ENCODE measurements at places on chromosomes 7 and 10.
A peak's percentile ranks its signal among the peaks of the same experiment; 100 is the strongest.

DNA sequence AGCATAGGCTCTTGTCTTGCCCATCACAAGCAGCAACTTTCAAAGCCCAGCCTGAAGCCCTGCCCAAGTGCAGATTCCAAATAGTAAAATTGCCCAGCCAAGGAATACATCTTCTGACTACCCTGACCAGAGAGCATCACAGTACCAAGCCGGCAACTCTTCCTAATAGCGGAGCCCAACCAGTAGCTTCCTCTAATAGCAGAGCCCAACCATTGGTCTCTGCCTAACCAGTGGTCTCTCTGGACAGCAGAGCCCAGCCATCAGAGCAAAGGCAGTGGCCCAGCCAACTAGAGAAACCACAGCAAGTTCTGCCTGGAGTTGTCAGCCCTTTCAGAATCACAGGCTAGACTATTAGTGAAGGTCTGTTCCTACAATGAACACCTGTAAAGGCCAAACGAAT, 285.6 kb downstream of the HGF start:
- DNase-seq = no peak

DNA sequence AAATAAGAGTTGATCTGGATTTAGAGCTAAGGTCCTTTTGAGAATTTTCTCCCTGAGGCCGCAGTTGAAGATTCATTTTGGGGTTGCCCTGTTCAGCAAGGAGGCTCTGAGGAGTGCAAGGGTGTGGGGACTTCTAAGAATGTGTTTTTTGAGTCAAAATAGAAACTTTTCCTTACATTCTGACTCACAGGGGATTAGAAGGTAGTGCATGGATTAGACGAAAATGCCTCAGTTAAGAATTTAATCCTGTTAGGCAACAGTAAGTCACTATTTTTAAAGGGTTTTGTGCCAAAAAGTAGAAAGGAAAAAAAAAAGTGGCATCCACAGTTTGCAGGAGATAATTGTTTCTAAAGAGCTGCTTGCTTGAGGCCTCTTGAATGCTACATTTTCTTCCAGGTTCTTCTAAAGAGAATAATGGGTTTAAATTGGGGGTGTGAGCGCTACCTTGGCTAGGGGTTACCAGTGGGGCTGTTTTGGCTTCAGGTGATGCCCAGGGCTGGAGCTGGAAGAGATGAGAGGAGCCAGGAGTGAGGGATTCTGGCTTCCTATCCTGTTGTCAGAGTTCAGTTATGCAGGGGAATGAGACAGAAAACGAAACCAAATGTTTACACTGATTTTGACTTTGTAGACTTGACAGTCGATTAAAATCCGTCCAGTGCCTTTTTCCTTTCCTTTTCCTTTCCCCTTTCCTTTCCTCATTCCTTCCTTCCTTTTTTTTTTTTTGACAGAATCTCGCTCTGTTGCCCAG, 52.9 kb downstream of the BAMBI start:
- DNase-seq = no peak

DNA sequence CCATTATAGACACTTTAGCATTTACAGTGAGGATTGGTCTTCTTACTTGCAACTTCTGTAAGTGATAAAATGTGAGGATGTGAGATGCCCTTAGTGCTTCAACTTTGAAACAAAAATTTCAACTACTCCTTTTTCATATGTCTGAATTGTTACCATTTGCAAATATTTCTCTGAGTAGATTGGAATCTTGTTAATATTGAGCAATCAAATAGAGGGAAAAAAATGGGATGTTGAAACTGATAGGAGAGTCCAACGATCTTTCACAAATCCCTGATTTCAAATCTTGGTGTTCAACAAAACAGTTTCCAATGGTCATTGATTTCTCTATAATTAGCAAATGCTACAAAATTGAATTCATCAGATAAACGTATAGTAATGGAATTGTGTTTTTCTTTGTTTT, 5.5 kb upstream of the SNX10 start:
- no peak for DNase-seq

- DNase-seq = no peak
Measured at GRCh38 chr7:86914551-86914950, 144.9 kb downstream of the ELAPOR2 start.

- no peak for DNase-seq
Measured at GRCh38 chr10:13089345-13089744, 10.6 kb upstream of the OPTN start.

- no peak for DNase-seq
Measured at GRCh38 chr7:89800761-89801160, 353.5 kb upstream of the STEAP1 start.

DNA sequence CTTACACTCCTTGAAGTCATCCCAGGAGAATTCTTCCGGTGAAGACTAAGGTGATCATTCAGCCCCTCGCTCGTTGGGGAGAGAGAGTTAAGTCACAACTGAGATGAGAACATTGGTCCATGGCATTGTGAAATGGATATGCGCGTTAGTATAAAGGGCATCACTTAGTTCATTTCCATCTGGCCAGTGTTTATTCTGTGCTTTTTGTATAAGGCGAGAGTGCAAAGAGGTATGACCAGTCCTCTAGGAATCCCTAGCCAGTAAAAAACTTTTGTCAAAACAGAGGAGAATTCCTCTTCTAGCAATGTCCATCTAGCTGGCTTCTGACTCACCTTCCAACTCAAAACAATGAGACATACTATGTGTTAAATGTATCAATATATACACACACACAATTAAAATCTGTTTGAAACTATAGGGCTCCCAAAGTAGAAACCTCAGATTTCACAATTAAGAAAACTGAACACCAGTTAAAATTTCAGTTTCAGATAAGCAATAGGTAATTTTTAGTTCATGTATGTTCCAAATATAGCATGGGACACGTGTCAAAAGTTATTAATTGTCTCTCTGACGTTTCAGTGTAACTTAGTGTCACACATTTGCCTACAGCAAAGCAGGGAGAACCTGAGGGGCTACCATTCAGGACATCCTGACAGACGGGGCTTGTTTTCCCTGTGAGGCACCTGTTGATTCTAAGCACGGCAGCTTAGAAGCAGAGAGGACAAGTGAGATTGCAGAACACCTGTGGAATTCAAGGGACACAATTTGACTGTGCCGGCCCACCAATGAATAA, 158.9 kb downstream of the KLF6 start:
- DNase-seq = no peak

- DNase-seq = no peak
Measured at GRCh38 chr7:95276114-95276513, 48.2 kb downstream of the PON1 start.

GRCh38 chr10:97573672-97574071, 1.1 kb downstream of the ANKRD2 start:
- no peak for DNase-seq

- no peak for DNase-seq
Measured at GRCh38 chr7:14104861-14105260, 115.4 kb upstream of the ETV1 start.

- DNase-seq = no peak
Measured at GRCh38 chr7:74306730-74307469, 17.7 kb downstream of the CLIP2 start.

- DNase-seq = no peak
Measured at GRCh38 chr10:101901340-101901739, 57.7 kb upstream of the KCNIP2 start.

GRCh38 chr7:46663025-46663424, 742.0 kb upstream of the IGFBP3 start:
- no peak for DNase-seq

GRCh38 chr7:121916211-121916610, 43.2 kb downstream of the PTPRZ1 start:
- DNase-seq = no peak

DNA sequence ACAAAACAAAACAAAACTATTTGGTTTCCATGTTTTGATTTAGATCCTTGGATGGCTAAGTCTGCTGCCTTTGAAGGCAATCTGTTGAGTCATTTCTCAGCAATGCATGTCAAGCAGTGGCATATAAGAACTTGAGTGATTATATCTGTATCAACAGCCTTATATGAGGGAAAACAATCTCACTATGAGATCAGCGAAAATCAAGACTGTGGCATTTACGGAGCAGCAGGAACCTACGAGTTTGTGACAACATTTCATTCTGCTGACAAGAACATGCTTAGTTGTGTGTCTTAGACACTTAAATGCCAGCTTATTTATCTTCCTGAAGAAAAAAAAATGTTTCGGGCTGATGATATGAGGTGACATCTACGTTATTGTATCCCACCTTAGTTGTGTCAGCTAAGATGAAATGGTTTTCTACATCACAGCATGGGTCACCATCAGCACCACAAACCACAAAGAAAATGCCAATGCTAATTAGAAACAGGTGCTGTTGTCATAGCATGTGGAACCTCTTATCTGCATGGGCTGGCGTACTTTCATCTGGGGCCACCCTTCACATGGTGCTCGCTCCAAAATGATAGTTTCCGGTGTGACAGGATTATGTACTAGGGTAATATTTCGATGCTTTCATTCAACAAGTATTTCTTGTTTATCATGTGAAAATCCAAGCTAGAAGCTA, 1085.5 kb downstream of the SORCS1 start:
- no peak for DNase-seq

- DNase-seq = no peak
Measured at GRCh38 chr7:13602036-13602435, 387.4 kb downstream of the ETV1 start.

- DNase-seq = no peak
Measured at GRCh38 chr7:17846935-17847334, 93.4 kb downstream of the SNX13 start.

GRCh38 chr10:73229567-73229966, 17.5 kb downstream of the DNAJC9 start:
- DNase-seq = no peak

DNA sequence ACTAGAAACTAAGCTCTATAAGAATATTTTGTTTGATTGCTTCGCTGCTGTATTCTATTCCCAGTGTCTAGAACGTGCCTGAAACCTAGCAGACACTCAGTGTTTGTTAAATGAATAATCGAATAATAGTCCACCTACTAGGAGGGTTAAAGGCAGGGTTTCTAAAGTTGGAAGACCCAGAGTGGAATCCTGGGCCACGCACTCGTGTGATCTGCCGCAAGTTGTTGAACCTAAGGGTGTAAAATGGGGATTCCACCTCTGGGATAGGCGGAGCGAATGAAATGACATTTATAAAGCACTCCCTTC, 702 bp upstream of the AGFG2 start:
- no peak for DNase-seq

DNA sequence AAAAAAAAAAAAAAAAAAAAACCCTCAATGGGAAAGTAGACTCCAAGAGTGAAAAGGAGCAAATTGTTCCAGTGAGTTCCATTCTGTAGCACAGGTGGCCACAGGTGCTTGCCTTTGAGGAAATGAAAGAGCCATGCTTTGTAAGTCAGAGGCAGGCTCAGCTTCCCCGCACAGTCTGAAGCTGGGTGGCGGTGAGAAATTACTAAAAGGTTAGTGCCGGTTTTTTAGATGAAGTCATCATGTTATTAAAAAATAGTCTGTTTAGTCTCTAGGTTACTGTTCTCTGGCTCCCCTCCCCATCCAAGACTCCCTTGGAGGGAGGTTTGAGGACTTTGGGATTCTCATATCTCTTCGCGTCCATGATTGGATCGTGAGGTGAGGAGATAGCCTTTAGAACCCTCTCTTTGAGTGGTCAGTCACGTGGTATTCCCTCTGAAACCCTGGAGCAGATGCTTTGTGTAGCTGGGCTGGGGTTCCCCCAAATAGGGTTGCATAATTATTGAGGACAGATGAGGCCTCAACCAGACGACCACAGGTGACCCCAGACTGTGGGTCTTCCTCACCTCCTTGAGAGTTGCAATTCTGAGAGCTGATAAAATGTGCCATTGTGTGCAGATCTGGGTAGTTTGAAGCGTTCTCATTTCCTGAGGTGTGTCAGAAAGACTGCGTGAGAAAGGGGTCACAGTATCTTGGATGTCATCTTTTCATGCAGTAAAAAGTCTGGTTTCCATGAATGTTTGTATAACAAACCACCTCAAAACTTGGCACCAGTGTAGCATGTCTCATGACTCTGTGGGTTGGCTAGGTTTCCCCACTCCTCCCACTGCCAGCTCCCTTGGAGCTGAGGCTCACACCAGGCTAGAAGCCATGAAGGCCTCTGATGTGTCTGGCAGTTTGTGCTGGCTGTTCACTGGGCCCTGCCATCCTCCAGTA, 27.1 kb downstream of the OGDH start:
- peak; percentile 27 for DNase-seq

DNA sequence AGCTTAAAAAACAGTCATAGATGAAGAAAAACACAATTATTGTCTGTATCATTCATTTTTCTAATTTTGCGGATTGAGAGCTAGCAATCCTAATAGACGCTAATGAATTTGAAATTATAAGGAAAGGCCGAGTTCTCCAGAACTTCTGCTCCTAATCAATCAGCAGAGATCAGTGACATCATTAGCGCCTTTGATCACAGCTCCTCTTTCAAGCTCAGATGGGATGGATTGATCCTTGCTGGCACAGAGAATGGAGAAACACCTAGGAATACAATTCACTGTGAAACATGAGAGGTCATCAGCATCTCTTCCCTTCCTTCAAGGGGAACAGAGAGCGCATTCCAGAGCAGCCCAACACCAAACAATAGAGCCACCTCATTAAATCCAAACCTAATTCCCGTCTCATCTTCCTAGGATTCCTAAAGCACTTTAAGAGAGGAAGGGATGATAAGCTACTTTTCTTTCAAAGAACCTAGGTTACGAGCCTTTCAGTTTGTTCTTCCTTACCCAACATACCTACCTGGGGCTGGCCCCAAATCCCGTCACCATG, 24.4 kb downstream of the GLI3 start:
- DNase-seq = no peak

DNA sequence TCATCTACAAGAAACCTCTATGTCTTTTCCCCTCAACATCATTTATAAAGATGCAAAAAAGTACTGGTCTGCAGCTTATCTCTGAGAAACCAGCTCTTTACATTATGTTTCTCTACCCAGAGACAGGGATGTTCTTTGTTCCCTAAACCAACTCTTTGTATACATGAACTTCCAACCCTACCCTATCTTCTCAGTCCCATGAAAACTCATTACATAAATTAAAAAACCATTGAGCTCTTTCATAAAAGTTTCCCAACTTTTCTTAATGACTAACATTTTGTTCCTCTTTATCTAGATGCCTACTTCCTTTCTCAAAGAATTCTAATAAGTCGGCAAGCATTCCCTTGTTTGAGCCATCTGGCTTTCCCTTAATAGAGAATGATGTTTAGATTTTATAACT, 192.8 kb upstream of the AGK start:
- no peak for DNase-seq

DNA sequence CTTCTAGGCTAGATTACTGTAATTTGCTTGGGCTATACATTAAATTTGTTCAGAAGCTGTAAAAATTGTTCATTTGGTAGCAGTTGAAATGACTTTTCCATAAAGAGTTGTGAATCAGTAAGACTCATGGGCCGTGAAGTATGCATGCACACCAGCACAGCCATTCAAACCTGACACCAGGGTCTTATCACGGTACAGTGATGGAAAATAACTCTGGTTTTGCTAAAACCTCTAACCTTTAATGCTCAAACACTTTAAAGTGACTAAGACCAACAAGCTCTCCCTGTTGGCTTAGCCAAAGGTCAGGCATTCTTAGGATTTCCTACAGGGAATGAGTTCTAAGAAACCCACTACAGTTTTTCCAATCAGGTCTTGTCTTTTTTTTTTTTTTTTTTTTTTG, 11.5 kb downstream of the ARL3 start:
- DNase-seq = no peak
